Muscle of back (tissue), 13 donors: ENCODE measurements at places on chromosomes 3 and 15.

DNA sequence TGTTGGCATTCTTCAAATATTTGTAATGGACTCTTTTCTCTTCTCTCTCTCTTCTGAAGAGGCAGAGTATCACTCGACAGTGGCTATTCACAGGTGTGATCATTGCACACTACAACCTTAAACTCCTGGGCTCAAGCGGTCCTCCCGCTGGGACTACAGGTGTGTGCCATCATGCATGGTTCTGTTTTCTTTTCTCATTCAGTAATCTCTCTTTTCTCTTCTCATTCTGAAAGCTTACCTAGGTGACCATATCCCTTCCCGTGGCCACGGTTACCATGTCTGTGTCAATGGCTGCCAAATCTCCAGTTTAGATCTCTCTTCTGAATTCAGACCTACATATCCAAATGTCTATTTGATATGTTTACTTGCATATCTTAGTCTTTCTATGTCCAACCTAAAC lies 96.3 kb downstream of the SOX2 start:
- no peak for DNase-seq

GRCh38 chr3:38645076-38645475 lies 4.4 kb downstream of the SCN5A start:
- DNase-seq, result no peak

- DNase-seq, result peak; percentile 38
Observed at GRCh38 chr15:58065445-58066041, at the start of gene ALDH1A2. TSS of gene ALDH1A2 (minus strand) at chr15:58065711. CDS start at chr15:58065650, 61 bp downstream.

GRCh38 chr15:74464216-74464615 lies 3.3 kb upstream of the UBL7 start:
- no peak for DNase-seq

DNA sequence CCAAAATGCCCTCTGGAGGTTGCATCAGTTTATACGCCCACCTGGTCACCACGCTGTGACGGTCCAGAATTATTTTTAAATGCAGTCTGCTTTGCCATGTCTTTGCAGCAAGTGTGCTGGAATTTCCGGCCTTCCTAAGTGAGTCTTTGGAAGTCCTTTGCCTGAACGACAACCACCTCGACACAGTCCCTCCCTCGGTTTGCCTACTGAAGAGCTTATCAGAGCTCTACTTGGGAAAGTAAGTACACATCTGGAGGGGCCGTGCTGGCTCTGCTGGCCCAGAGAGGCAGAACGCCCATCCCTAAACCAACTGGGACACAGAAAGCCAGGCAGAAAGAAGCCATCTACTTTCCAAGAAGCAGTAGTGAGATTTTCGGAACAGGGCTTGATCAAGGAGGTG lies 101.8 kb downstream of the LRRK1 start:
- no peak for DNase-seq

DNA sequence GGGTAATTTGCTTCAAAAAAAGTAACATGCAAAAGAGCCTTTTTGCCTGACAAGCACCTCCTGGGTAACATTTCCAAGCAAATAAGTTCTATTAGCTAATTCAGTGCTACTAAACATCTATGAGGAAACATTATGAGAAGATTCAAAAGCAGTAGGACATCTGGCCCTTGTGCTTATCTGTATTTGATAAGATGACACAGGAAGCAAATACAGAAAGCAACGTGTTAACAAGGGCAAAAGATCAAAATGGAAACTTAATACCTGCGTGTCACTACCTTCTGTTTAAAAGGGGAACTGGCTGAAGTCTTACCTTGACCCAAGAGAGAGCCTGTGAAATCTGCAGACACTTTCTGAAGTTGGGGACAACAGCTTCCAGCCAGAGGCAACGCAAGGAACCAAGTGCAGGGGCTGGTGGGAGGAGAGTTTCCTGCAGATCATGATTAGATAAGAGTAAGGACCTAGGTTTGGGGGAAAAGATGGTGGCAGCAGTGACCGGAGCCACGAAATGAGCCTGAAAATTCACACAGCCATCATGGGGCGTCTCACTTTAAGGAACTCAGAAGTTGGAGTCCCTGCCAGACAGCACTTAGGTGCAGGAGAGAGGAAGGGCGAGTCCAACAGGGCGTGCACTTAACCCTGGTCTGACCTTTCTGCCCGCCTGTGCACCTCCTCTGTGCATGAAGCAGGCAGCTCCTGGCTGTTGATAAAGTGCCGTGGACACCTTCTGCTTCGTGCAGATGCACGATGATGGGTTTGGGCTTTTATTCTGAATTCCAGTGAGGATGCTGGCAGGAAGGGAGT lies 153.6 kb upstream of the BHLHE40 start:
- DNase-seq, result no peak

DNA sequence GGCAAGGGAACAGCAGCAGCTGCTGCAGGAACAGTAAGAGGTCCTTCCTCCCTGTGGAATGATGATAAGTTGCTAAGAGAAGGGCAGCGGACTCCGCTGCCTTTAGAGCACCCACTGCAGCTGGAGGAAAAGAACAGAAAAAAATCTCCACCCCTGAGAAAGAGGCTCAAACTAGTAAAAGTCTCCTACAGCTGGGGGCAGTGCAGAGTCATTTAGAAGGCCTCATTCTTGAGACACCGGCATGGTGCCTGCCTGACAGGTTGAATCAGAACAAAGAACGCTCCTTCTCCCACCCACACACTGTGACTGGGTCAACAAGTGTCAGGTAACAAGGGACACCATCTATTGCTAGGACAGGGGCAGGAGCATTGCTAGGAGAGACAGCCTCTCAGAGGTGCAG lies 188.4 kb downstream of the ABHD5 start:
- no peak for DNase-seq

GRCh38 chr15:71116942-71117341 lies 1.7 kb downstream of the THSD4 start:
- DNase-seq, result no peak

GRCh38 chr3:46208167-46208704 lies at the start of gene CCR1:
TSS of gene CCR1 (minus strand) at chr3:46208313. CDS start at chr3:46204313, 4,000 bp downstream.
- peak; percentile 56 for DNase-seq

- no peak for DNase-seq
Observed at GRCh38 chr15:41849861-41850260, 11.2 kb downstream of the PLA2G4B start.

DNA sequence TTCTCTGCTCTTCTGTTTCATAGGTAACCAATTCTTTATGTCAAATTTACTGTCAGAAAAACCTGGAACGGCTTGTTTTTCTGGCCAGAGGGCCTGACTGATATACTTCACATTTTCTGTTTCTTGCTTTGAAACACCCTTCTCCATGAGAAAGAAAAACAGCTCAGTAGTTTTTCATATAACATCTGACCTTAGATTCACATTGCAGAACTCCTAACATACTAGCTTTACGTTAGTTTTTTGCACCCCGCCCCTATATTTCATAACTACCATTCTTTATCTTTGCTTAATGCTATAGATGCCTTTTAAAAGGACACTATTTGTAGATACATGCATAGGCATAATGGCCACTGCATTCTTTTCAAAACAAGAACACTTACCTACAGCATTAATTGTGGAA lies 83.9 kb upstream of the TSC22D2 start:
- DNase-seq, result no peak

- DNase-seq, result no peak
Observed at GRCh38 chr3:30347679-30348216, 258.7 kb upstream of the TGFBR2 start.

GRCh38 chr3:15347063-15347736 lies 14.8 kb upstream of the SH3BP5 start:
- DNase-seq, result no peak

- no peak for DNase-seq
Observed at GRCh38 chr3:8499181-8499611, 2.4 kb upstream of the LMCD1 start.

- DNase-seq, result no peak
Observed at GRCh38 chr3:155889212-155889611, 18.8 kb downstream of the GMPS start.

- DNase-seq, result peak; percentile 71
Observed at GRCh38 chr3:186976837-186977750, 46.8 kb downstream of the ST6GAL1 start.

GRCh38 chr3:161035711-161036110 lies 69.4 kb downstream of the B3GALNT1 start:
- DNase-seq, result no peak

- DNase-seq, result no peak
Observed at GRCh38 chr3:167843481-167843880, 108.0 kb downstream of the SERPINI1 start.

DNA sequence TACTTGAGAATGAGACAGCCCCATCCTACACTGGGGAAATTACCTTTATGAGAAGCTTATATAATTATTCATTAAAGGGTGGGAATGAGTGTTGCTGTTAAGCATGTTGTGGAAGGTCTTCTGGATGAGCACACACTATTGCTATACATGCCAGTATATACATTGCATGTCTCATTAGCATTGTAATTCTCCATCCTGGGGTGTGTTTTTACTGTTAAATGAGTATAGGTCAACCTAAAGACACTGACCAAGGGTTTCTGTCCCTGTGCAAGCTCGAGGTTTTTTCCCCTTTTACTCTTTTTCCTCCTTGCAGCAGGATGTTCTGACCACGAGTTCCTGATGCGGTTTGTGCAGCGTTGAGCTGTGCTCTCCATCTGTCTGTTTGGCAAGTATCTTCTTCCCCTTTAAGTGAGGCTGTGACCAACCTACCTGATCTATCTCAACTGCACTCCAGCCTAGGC lies 7.2 kb upstream of the IVD start:
- no peak for DNase-seq

DNA sequence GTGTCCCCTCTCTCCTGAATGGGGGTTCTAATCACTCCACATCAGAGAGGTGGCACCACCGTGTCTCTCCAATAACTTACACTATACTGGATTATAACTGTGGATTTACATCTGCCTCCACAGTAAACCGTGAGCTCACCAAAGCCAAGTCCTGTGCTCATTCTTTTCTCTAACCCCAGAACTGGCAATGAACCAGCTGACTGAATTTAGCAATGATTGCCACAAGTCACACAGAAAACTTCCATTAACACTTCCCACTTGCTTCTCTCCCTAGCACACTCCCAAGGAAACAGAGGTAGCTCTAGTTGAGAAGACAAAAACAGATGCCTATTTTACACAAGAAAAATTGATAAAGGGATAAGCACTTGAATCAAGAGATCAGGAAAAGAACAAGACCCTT lies 361.3 kb downstream of the ULK4 start:
- no peak for DNase-seq

DNA sequence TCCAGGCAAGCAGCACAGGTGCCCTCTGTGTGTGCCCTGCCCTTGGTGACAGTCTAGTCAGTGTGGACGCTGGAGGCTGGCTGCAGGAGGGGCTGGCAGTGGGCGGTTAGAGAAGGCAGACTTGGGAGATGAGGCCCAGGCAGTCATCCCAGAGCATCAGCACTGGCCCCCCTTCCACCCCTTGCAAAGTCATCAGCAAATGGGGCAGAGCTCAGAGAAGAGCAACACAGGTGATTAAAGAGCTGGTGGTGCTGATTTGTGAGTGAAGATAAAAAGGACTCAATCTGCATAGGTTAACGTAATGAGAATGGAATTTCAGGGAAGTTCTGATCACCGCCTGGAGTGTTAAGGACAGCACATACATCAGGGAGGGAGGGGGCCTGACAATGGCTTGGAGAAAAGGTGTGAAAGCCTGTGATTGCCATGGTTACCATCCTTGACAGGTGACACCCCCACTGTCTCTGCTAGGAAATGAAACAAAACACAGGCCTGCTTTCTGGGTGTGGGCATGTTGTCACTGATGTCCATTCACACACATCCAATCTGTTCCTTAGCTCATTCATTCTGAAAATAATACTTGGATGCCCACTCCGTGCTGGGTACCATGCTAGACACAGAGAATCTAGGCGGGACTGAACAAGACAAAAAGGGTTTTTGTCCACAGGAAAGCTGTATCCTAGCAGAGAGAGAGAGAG lies 269.6 kb upstream of the ST8SIA2 start:
- DNase-seq, result no peak

DNA sequence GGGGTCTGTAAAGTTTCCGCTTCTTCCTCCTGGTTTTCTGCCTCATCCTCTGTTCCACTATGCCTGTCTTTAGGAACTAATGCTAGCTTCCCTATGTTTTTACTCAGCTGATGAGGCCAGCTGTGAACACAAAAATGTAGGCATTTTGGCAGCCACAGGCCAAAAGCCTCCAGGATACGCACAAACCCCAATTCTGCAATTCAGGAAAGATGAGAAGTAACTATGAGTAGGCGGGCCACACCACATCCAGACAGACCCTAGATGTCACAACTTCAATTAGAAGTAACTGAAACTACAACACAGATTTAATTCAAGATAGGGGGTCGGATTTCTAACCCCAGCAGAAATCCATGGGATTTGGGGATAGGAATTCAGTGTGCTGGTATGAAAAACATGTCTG lies 11.9 kb downstream of the CA12 start:
- no peak for DNase-seq

- DNase-seq, result no peak
Observed at GRCh38 chr15:70748281-70748747, 15.0 kb downstream of the UACA start.

DNA sequence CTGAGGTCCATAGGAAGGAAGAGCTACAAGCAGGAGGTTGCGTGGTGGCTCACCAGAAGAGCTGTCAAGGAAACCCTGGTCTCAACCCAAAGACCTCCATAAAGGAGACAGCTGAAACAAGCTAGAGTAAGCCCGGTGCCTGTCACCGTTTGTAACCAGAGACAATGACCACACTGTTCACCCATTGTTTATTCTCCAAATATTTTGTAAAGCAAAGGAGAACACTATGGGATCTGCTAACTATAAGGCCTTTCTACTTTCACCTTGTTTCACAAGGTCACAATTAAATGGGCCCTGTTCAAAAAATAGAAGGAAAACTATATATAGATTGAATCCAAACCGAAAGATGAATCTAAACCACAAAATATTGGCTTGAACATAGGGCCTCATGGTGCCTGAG lies 128.9 kb upstream of the TPRG1 start:
- DNase-seq, result no peak

DNA sequence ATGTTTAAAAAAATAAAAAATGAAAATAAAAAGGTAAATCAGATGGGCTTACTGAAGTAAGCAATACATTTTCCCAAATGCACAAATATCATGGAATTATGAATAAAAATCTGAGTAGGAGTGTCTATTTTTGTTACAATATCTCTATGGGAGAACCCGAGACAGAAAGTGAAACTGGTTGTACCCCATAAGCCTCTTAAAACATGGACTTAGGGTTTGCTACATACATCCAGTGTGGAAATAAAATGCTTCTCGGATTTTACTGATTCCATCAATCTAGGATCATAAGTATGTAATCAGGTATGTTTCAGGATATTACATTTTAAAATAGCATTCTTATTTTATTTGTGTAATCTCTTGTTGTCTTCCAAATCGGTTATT lies 177.8 kb upstream of the CDIN1 start:
- DNase-seq, result no peak

DNA sequence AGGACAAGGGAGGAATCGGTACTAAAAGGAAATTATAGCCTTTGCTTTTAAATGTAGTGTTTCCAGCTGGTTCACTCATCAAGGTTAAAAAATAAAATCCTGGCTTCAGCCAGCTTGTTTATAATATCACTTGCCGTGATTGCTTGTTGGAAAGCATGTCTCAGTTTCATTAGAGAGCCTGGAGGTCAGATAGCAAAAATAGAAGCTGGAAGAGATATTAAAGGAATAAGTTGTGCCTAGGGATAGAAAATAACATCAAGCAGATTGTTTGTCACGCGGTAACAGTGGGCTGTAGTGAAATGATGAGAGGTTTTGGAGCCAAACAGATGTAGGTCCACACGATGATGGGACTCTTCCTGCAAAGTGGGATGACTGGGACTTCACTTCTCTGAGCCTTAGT lies 17.7 kb upstream of the SLMAP start:
- peak; percentile 16 for DNase-seq
